NCI-H187 treated with DMSO at 0.1 percent for 48 hours (cell line): ENCODE measurements at places on chromosomes 3 and 15.

- DNase-seq = no peak
These were observed 799.3 kb downstream of the DIPK2A start for GRCh38 chr3:144770915-144771351.

DNA sequence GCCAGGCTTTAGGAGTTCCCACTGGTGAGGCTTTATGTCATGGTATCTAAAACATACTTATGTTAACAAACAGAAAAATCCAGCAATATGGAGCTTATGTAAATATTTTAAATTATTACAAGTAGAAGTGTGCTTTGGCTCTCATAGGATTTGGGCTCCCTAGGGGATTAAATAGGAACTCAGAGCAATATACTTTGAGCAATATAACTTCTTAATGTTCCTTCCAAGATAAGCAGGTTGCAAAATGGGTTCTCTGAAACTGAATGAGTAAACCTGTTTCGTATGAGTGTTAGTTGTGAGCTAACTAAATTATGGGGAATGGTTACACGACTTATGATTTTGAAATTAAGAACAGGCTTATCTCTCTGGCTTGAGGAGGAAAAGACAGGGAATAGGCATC is 366.1 kb upstream of the ZNF385D start:
- DNase-seq = no peak

- DNase-seq = no peak
These were observed 910.2 kb downstream of the ROBO1 start for GRCh38 chr3:78857494-78858111.

- DNase-seq = no peak
These were observed 113.5 kb downstream of the GHSR start for GRCh38 chr3:172334671-172335207.

DNA sequence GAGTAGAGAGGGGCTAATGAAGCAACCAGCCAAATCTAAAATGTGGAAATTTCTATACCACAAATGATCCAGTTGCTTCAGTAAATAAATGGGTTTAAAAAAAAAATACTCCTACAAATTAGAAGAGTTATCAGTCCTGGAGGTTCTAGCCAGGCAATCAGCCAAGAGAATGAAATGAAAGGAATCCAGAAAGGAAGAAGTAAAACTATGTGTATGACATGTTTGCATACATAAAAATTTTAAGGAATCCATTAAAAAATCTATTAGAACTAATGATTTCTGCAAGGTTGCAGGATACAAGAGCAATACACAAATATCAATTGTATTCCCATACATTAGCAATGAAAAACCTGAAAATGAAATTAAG is 9.6 kb downstream of the MESP2 start:
- no peak for DNase-seq

GRCh38 chr3:30343861-30344260 is 262.5 kb upstream of the TGFBR2 start:
- no peak for DNase-seq

DNA sequence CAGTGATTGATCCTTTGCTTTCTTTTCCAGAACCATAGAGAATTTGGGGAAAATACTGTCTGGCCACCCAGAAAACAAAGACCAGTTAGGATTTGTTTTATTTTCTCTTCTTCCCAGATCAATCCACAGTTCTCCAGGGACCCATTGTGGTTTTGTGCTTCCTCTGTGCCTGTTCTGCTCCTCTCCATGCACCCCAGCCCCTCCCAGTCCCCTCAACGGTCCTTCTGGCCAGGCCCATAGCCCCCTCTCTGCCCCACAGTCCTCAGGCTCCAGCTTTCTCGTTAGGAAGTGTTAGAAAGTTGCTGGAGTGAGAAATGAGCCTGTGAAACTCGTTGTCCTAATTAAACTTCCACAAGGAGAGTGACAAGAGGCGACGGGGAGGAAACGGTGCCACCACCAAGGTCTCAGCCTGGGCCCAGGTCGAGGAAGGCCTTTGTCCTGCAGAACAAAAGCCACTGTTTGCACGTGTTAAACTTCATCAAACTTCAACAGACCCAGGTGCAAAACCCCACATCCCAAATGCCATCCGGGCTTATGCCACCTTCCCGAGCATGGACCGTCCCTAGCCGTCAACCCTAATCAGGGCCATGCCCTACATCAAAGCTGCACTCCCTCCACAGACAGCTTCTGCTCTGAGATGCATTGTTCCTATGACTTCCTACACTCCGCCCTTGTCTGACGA is 18.7 kb upstream of the ALDH1A3 start:
- no peak for DNase-seq

- DNase-seq = no peak
These were observed 24.0 kb upstream of the TRH start for GRCh38 chr3:129950318-129951046.
